ENCODE measurements at places on chromosomes 1 and 21.

GRCh38 chr1:230641900-230642262, 400 bp upstream of the COG2 start:
- DNase-seq, result no peak

GRCh38 chr1:169701261-169702005, 10.0 kb downstream of the SELL start:
- DNase-seq, result no peak

- no peak for DNase-seq
Measured at GRCh38 chr1:154181944-154182343, 10.0 kb downstream of the TPM3 start.

GRCh38 chr1:39086865-39087409, 60.8 kb downstream of the NDUFS5 start:
- peak; percentile 40 for DNase-seq
